ENCODE measurements at places on chromosomes 1 and 21.

- no peak overlapping the region for H3K27ac ChIP-seq
- no peak overlapping the region for H3K4me3 ChIP-seq
- H3K27me3 ChIP-seq, result no peaks in the 10 kb centered on the region
- no peak for DNase-seq
- H3K36me3 ChIP-seq, result peaks cover 9% of the 10 kb centered on the region
- no peaks in the 10 kb centered on the region for H3K4me1 ChIP-seq
Measured at GRCh38 chr1:23444104-23444533, 19.6 kb upstream of the TCEA3 start.

DNA sequence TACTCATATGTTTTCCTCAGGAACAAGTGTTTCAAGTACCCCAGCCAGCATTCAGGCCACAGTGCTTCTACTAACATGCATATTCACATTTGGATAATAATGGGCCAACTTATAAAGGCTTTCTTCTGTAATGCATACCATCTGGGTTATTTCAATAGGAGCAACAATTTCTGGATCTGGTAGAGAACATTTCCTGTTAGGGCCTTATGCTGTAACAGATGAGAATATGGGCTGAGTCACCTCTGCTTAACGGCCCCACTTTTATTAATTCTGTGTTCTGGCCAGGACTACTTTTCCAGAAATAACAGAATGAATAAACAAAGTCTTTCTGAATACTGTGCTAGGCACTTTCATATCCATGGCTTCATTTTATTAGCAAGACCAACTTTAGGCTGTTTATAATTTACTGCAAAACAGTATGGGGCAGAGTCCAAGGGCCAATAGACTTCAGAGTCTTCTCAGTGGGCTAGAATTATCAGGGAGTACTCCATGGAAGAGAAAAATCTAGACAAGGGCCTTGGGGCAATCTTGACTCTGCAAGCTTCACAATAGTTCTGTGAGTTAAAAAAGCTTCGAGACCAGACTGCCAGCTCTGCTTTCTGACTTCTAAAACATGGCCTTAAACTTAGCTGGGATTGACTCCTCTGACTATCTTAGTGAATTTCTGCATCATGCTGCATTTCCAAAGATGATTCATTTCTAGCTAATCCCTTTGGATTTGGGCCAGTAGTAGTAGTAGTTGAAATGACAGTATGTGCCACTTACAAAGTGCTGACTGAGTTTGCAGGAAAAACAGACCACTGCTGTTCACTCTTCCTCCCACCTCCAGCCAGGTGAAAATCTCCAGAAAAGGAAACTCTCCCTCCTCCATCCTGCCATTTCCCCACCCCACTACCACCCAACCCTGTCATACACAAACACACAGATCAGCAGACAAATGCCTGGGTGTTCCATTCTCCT lies 8.2 kb upstream of the SSX2IP start:
- DNase-seq, result no peak
- peak overlapping the region; percentile 79 for H3K27ac ChIP-seq
- H3K36me3 ChIP-seq, result no peaks in the 10 kb centered on the region
- no peak overlapping the region for H3K4me3 ChIP-seq
- no peaks in the 10 kb centered on the region for H3K27me3 ChIP-seq

GRCh38 chr1:32335535-32335789 lies 571 bp downstream of the MARCKSL1 start:
- peak overlapping the region; percentile 39 for H3K27ac ChIP-seq
- H3K36me3 ChIP-seq, result peaks cover 8% of the 10 kb centered on the region
- H3K4me3 ChIP-seq, result peak overlapping the region; percentile 75
- H3K4me1 ChIP-seq, result peaks cover 5% of the 10 kb centered on the region
- H3K27me3 ChIP-seq, result no peaks in the 10 kb centered on the region

DNA sequence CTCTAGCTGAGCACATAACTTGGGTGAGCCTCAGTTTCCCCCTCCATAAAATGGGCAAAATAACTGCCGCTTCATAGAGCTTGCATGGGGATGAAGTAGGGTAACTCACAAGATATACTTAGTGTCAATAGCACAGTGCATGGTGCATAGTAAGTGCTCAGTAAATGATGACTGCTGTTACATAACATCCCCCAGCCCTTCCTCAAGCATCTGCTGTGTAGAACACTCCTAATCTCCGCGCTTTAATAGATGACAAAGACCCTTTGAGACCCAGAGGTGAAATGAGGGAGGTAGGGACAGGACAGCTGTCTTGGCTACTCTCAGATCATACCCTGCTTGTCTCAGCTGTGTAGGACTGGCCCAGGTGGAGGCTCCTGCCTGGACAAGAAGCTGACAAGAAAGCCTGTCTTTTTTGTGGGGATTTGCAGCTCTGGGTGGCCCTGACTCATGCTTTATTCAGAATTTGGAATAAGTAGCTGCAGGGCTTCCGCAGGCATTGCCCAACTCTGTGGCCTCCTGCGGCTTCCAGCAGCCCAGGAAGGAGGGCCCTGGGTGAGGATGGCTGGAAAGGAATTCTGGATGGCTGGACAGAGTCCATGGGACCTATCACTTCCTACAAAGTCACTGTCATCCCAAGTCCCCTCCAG lies 20.7 kb upstream of the PADI4 start:
- peak; percentile 85 for DNase-seq
- no peaks in the 10 kb centered on the region for H3K36me3 ChIP-seq
- H3K4me1 ChIP-seq, result peaks cover 38% of the 10 kb centered on the region
- peak overlapping the region; percentile 93 for H3K27ac ChIP-seq

DNA sequence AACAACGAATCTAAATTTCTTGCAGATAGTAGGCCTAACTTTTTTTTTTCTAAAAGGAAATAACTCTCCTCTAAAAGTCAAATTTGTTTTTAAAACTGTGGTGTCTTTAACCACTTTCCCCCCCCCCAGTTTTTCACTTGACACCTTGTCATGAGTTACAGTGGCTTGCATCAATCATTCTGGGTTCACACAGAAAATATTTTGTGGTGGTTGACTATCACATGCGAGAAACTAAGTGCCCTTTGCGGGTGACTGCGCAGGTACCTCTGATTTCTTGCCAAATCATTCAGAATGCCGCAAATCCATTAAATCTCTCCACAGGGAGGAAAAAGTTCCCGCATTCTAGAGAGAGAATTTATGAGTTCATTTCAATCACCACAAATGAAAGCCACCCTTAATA lies 23.8 kb upstream of the SAMSN1 start:
- H3K27me3 ChIP-seq, result no peaks in the 10 kb centered on the region
- H3K4me3 ChIP-seq, result no peak overlapping the region
- no peak for DNase-seq
- peaks cover 4% of the 10 kb centered on the region for H3K4me1 ChIP-seq
- H3K27ac ChIP-seq, result no peak overlapping the region

- no peak overlapping the region for H3K27ac ChIP-seq
- no peak for DNase-seq
- H3K27me3 ChIP-seq, result no peaks in the 10 kb centered on the region
- no peaks in the 10 kb centered on the region for H3K36me3 ChIP-seq
- H3K4me3 ChIP-seq, result no peak overlapping the region
Measured at GRCh38 chr1:43238085-43238484, 31.7 kb upstream of the TMEM125 start.

DNA sequence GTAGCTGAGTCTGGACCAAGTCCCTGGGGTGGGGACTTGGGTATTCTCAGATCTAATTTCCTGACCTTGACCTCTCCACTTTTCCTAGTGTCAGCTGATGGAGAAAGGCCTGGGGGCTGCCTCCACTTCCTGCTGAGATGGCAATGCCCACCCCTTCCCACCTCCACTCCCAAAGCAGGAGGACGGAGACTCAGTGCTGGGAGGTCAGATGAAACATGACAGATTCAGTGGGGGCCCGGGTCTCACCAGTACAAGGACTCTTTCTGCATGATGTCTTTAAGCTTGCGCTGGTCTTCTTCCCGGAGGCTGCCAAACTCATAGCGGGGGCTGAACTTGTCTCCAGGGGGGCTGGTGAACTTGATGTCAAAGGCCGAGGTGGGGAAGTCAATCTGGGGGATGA lies 35.6 kb upstream of the PPP1R15B start:
- H3K4me3 ChIP-seq, result no peak overlapping the region
- peaks cover 8% of the 10 kb centered on the region for H3K36me3 ChIP-seq
- DNase-seq, result no peak
- H3K4me1 ChIP-seq, result peaks cover 26% of the 10 kb centered on the region
- no peak overlapping the region for H3K27ac ChIP-seq

DNA sequence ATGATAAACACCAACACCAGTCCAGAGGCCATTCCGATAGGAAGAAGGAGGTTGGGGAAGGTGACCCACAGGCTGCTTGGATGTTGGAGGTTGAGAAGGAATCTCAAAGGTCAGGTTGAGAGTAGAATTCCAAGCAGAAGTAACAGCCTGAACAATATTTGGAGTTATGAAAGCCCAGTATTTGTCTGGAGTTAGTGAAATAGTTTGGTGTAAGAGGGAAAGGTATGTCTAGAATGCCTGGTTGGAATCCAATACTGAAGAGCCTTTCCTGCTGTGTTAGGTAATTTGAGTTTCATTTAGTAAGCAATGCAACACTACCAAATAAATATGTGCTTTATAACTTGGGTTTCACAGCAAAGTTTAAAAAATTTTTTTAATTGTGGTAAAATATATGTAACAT lies 70.5 kb upstream of the MCOLN3 start:
- H3K27me3 ChIP-seq, result peaks cover 2% of the 10 kb centered on the region
- peaks cover 3% of the 10 kb centered on the region for H3K4me1 ChIP-seq
- no peak overlapping the region for H3K27ac ChIP-seq
- no peak overlapping the region for H3K4me3 ChIP-seq

DNA sequence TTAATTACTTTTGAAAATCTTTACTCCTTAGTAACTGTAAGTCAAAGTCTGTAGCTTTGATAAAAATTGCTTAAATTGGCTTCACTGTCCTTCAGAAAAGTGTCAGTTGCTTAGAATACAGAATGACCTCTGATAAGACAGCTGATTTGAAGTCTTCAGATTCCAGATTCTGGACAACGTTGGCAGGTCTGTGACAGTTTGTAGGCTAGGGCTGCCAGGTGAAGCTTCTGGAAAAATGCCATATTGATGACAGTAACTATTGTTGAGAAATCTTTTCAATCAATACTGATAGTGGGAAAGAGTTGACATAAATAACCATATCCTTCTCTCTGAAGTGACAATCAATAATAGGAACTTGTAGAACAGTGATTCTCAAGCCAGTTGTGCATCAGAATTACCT lies 41.3 kb downstream of the RPAP2 start:
- no peak for DNase-seq
- H3K27ac ChIP-seq, result no peak overlapping the region
- H3K27me3 ChIP-seq, result no peaks in the 10 kb centered on the region
- H3K36me3 ChIP-seq, result peaks cover 38% of the 10 kb centered on the region
- no peak overlapping the region for H3K4me3 ChIP-seq

DNA sequence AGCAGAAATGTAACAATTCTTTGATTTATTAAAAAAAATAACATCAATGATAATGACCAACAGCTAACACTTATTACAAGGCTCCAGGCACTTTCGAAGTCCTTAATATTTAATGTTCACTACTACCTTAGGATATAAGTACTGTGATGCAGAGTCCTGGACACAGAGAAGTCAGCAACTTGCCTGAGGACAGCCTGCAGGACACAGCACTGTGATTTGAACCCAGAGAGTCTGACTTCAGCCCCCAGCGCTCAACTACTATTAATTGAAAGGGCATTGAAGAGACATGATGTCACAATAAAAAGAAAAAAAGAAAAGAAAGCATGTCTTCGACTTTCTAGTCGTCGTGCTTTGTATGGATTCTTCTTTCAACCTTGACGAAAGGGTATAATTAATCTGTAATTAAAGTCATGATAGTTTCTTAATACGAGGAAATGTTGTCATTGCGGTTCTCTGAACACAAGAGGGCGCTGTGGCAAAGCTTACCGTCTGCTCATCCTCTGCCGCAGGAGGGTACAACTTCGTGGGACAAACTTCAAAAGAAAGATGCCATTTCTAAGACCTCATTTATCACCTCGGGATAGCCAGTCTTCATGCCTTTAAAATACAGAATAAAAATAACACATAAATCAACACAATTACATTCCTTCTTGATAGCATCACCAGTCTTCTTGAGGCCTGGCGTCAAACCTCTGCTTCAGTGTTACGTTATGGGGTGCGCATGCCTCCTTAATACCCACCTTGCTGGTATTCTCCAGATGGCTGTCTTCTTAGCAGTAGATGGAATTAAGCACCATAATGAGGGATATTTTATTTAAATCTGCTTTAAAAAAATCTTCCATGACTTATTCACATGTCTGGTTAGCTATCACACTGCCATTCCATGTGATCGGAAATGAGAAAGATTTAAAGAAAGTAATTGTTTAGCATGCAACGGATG lies 240.1 kb downstream of the DISC1 start:
- no peaks in the 10 kb centered on the region for H3K27me3 ChIP-seq
- H3K27ac ChIP-seq, result no peak overlapping the region
- H3K36me3 ChIP-seq, result no peaks in the 10 kb centered on the region

GRCh38 chr1:6342056-6342455 lies 51.5 kb downstream of the ACOT7 start:
- peaks cover 7% of the 10 kb centered on the region for H3K4me1 ChIP-seq
- H3K27me3 ChIP-seq, result no peaks in the 10 kb centered on the region
- DNase-seq, result no peak
- H3K4me3 ChIP-seq, result no peak overlapping the region

DNA sequence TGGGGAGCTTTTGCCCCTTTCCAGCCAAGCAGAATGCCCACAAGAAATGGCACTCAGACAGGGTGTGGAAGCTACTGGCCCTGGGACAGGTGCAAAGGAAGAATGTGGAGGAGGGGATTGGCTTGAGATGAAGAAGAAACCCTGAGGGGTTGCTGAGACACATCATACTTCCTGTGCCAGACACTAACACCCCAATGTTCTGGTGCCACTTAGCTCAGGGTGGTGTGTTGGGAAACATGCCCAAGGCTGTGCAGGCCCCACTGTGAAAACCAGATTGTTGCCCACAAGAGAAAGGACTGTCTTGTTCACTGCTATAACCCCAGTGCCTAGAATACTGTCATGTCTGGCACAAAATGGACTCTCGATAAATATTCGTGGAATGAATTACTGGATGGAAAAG lies 9.9 kb upstream of the PAQR6 start:
- peaks cover 14% of the 10 kb centered on the region for H3K4me1 ChIP-seq
- no peaks in the 10 kb centered on the region for H3K27me3 ChIP-seq
- no peak overlapping the region for H3K27ac ChIP-seq
- no peak overlapping the region for H3K4me3 ChIP-seq

GRCh38 chr1:109181807-109182163 lies 31.9 kb upstream of the SARS1 start:
- H3K4me3 ChIP-seq, result no peak overlapping the region
- H3K27ac ChIP-seq, result no peak overlapping the region
- H3K4me1 ChIP-seq, result no peaks in the 10 kb centered on the region
- no peaks in the 10 kb centered on the region for H3K36me3 ChIP-seq
- DNase-seq, result no peak

- no peak overlapping the region for H3K27ac ChIP-seq
- no peaks in the 10 kb centered on the region for H3K4me1 ChIP-seq
- peaks cover 2% of the 10 kb centered on the region for H3K27me3 ChIP-seq
- no peaks in the 10 kb centered on the region for H3K36me3 ChIP-seq
- H3K4me3 ChIP-seq, result no peak overlapping the region
- DNase-seq, result no peak
Measured at GRCh38 chr1:90134175-90134955, 139.5 kb downstream of the ZNF326 start.

DNA sequence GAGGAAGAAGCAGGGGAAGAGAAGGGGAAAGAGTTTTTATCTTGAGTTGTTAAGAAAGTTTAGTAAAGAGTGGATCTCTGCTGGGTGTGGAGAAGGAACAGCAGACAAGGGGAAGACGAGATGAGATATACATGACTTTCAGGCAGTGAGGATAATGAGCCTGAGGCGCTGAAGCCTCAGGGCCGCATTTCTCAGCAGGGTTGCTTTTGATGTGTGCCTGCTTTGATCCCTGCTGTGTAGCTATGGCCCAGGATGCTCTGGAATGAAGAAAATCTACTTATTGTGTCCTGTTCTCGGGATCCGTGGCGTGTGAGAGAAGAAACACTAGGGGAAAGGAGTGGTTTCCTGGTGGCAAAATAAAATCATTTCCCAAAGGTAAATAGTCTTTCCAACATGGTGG lies 15.1 kb upstream of the RPE65 start:
- no peaks in the 10 kb centered on the region for H3K36me3 ChIP-seq
- H3K27me3 ChIP-seq, result no peaks in the 10 kb centered on the region
- no peak overlapping the region for H3K4me3 ChIP-seq
- H3K27ac ChIP-seq, result no peak overlapping the region
- no peak for DNase-seq
